ENCODE measurements at places on chromosomes 16 and 17. TPM values are rescaled to one million over a fixed set of nuclear protein-coding genes. Genes with fewer than 3 reads are reported as not detected.

DNA sequence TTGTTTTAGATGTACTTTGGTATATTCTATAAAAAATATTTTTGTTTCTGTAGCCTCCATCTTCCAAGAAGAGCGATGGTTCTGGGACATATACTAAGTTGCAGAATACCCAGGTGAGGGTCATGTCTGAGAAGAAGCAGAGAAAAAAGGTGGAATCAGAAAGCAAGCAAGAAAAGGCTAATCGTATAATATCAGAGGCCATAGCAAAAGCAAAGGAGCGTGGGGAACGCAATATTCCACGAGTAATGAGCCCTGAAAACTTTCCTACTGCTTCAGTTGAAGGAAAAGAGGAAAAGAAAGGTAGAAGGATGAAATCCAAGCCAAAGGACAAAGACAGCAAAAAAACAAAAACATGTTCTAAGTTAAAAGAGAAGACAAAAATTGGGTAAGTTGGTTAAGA is 154.6 kb downstream of the CHD9 start:
- DNase-seq = no peak

DNA sequence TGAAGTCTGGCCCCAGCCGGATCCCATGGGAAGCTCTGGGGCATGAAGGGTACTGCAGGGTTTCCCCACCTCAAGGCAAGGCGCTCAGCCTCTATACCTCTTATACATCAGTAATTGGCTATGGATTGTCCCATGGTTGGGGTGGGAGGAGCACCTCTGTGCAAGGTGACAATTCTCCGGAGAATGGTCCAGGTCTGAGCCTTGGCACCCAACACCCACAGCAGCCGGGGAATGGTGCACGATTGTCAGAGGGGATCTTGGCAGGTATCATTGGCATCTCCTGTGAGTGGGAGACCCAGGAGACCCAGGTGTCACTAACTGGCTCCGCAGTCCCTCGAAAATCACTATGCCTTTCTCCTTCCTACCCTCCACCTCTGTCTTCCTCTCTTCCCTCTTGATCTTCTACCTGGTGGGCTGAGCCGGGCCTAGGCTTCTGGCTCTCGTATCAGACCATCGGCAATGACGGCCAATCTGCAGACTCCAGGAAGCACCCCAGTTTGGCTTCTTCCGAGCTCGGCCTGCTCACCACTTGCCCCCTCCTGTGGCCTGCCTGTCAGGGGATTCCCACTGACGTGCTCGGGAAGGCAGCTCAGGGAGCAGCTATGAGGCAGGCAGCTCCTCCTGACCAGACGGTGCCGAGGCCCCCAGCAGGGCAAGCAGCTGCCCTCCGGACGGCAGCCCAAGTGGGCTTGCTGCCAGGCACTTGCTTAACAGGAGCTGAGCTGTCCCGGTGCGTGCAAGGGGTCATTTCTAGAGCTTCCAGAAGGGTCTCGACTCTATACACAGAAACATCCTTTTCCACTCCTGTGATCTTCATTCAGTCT is 10.0 kb upstream of the CALB2 start:
- DNase-seq = no peak

DNA sequence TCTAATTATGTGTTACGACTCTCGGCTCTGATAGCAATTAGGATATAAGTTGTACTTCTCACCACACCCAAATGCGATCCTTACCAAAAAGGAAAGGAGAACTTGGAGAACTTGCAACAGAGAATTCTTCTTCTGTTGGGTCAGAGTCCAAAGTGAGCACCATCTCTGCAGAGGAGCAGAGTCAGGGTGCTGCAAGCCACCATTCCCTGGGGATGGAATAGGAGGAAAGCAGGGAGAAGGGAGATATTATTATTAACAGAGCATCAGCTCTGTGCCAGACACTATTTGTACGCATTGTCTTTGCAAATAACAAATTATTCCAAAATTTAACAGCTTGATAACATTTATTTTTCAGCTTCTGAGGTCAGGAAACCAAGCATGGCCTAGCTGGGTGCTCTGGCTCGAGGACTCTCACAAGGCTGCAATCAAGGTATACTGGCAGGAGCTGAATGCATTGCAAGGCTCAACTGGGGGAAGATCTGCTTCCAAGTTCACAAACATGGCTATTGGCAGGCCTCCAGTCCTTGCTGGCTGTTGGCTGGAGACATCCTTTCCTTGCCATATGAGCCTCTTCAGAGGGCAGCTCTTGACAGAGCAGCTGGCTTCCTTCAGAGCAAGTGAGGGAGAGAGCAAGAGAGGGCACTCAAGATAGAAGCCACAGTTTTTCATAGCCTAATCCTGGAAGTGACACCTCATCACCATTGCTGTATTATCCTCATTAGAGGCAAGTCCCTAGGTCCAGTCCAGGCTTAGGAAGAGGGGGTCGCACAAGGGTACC is 296.2 kb upstream of the CDH5 start:
- no peak for DNase-seq

GRCh38 chr16:84505249-84506187 is 1.1 kb upstream of the MEAK7 start:
- DNase-seq = no peak

GRCh38 chr17:40372031-40372430 is 7.5 kb upstream of the GJD3 start:
- no peak for DNase-seq

DNA sequence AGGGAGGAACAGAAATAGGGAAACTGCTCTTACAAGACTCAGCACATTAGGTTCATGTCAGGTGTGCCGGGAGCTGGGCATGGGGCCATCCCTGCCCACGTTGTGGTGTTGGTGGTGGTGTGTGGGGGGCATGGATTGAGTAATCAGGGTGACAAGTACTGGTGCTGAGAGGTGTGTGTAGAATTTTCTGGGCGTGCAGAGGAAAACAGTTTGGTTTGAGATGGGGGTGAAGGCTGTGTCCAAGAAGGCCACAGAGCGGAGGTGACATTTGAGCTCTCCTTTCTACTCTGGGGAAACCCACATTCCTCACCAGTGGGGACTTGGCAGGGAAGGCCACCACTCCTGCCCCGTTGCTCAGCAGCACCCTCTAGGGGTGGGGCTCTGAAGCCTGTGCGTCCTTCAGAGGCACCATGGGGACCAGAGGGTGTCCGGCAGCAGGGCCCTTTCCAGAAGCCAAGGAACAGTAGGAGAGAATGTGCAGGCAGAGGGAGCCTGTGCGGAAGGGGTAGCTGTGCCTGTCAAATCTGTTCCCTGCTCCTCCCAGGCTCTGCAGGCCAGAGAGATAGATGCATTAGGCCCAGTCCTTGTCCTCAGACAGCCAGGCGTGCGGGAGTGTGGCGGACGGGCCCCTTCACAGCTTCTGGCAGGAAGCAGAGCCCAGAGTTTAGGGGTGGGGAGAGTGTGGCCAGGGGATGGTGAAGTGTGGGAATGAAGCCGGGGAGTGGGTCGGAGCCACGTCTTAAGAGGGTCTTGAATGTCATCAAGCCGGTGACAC is 48.7 kb upstream of the GSE1 start:
- no peak for DNase-seq

Gene CCL14
- 21.8 TPM for total RNA-seq

DNA sequence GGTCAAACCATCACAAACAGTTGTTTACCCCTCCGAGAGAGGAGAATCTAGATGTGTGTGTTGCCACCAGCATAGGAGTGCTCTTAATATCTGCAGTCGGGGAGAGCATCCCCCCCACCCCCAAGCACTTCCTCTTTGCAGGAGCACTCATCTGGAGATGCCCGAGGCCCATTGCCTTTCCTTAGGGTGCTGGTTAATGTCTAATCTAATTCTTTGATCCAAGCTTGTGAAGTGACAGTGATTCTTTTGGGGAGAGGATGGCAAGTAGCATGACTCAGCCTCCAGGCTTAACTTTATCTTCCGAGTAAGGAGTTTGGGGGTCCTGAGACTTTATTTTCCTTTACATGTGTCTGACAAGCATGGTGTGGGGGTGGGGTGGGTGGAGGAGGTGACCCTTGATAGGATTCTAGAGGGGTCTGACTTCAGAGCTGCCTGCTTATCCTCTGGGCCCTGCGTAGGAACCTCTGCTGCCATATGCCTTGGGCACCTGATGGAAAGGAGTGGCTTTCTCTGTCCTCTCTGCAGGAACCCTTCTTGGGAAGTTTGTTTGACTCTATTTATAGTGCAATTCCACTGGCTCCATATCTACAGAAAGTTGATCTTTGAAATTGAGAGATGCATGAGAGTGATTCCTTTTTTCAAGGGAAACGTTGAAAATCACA is 207.1 kb downstream of the SPECC1 start:
- no peak for DNase-seq

Gene RND2
- total RNA-seq = 0.35 TPM

- DNase-seq = no peak
Observed at GRCh38 chr17:21018894-21019293, 23.9 kb downstream of the USP22 start.

GRCh38 chr17:17097763-17098345 is 55.6 kb downstream of the MPRIP start:
- no peak for DNase-seq

Gene TBC1D3I
- total RNA-seq = 0.14 TPM

Gene SLC16A11
- total RNA-seq = 0.78 TPM

GRCh38 chr17:8267480-8268147 is 18.5 kb downstream of the PFAS start:
- no peak for DNase-seq

Gene ACE
- 30.6 TPM for total RNA-seq

GRCh38 chr17:43907998-43908721 is 824 bp upstream of the MPP2 start:
- no peak for DNase-seq

DNA sequence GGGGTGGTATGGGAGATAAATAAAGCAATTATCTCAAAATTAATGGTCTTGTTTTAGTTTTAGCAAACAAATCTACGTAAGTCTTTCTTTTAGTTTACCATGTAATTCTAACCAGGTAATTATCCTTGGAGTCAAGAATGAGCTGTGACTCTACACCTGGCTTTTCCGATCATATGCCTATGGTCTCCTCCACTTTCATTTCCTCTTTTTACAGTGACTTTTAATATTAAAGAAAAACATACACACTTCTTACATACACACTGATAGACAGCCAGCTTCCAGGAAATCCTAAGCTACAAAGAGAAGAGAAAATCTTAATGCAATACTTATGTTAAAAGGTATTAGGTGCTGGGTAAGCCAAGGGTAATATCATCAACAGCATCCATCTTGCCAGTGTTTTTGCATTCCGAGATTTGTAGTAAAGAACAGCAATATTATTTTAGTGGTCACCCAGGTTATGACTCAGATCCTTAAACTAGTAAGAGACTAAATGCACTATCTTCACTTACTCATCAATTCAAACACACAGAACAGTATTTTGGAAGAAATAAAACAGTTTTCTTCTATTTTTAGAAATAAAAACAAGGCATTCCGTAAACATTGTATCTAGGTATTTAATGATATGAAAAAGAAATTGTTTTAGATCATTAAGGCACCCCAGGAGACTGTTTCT is 4.4 kb upstream of the IRX5 start:
- DNase-seq = no peak

- DNase-seq = no peak
Observed at GRCh38 chr17:27321372-27321771, 27.5 kb downstream of the WSB1 start.

- no peak for DNase-seq
Observed at GRCh38 chr16:86027373-86028126, 128.6 kb downstream of the IRF8 start.

DNA sequence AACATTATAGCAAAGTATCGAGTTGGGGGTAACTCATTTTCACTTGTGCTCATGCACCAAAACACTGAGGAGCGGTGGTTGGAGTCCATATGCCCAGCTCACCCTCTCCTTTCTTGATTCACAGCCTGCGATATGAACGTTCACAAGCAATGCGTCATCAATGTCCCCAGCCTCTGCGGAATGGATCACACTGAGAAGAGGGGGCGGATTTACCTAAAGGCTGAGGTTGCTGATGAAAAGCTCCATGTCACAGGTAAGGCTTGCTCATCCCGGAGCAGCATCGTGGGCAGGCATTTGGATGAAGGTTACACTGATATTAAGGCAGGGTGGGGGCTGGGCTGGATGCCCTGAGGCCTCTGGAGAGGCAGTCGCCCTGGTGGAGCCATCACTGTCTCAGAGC is 189.7 kb upstream of the CACNG5 start:
- DNase-seq = no peak

Gene KRT36
- not detected for total RNA-seq

- no peak for DNase-seq
Observed at GRCh38 chr16:7351610-7352510, 19.2 kb downstream of the RBFOX1 start.

Gene SEC14L5
- not detected for total RNA-seq

- DNase-seq = no peak
Observed at GRCh38 chr17:79979816-79980215, 55.9 kb downstream of the TBC1D16 start.

DNA sequence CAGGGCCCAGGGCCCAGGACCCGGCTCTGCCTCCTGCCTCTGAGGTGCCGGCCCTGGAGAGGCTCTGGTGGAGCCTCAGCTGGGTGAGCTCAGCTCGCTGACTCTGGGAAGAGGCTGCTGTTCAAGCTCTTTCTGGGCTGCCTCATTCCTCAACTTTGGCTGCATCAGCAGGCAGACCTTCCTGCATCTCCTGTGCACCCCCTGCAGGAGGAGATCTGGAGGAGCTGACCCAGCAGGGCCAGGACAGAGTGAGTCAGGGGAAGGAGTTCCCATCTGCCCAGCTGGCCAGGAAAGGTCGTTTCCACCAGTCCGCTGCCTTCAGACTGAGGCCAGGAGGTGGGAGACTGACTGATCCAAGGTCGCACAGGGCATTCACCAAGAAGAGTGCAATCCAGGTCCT is 10.7 kb downstream of the CRHR1 start:
- no peak for DNase-seq

GRCh38 chr17:39952680-39953470 is 9.9 kb upstream of the GSDMA start:
- DNase-seq = peak; percentile 82

GRCh38 chr16:64751906-64752305 is 370.0 kb downstream of the CDH11 start:
- DNase-seq = no peak

Data from pulmonary artery endothelial cell (primary cell).